ENCODE measurements at places on chromosomes 7 and 10. TPM values are rescaled to one million over a fixed set of nuclear protein-coding genes. Genes with fewer than 3 reads are reported as not detected.
A peak's percentile ranks its signal among the peaks of the same experiment; 100 is the strongest.

DNA sequence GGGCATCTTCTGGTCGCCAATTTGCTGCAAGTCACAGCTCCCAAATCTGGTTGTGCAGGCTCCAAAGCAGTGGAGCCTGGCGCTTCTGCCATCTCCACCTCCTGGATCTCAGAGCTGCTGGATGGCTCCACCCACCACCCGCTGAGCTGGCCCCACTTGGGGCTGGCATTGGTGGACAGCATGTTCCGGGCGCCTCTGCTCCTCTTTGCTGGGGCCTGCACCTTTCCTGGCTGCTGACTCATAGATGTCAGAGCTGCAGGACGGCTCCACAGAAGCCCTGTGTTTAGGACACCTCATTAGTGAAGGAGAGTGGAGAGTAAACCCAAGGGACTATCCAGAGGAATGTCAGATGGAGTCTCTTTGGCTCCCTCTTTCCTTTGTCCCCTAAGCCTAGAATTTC, 27.4 kb downstream of the MAPK8 start:
- H3K4me1 ChIP-seq: no peaks in the 10 kb centered on the region
- H3K4me3 ChIP-seq: no peak overlapping the region

- no peaks in the 10 kb centered on the region for H3K27me3 ChIP-seq
- H3K27ac ChIP-seq: no peak overlapping the region
- DNase-seq: no peak
- no peak overlapping the region for H3K4me3 ChIP-seq
- peaks cover 5% of the 10 kb centered on the region for H3K4me1 ChIP-seq
- H3K36me3 ChIP-seq: no peaks in the 10 kb centered on the region
Measured at GRCh38 chr10:43980313-43980712, 331.6 kb upstream of the ZNF32 start.

- no peaks in the 10 kb centered on the region for H3K27me3 ChIP-seq
- H3K27ac ChIP-seq: no peak overlapping the region
- H3K4me1 ChIP-seq: no peaks in the 10 kb centered on the region
- no peak for DNase-seq
Measured at GRCh38 chr7:117672453-117672852, 192.6 kb downstream of the CFTR start.

DNA sequence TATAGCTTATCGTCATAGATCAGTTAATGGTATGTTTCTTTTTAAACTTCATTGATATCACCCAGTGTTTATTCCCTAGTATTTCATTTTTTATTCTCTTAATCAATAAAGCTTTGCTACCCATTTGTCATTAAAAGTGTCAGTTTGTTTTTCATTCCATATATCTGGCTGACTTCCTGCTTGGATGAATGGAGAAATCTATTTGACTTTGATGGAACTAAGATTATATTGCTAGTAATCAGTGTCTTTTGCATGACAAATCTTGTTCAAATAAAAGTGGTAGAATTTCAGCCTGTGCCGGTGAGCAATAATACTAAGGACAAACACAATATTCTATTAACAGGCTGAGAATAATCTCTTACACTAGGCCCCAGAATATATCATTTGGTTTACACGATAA, 203.3 kb downstream of the SEC23IP start:
- no peaks in the 10 kb centered on the region for H3K36me3 ChIP-seq
- no peak for DNase-seq
- no peak overlapping the region for H3K27ac ChIP-seq
- no peaks in the 10 kb centered on the region for H3K4me1 ChIP-seq
- H3K27me3 ChIP-seq: no peaks in the 10 kb centered on the region

DNA sequence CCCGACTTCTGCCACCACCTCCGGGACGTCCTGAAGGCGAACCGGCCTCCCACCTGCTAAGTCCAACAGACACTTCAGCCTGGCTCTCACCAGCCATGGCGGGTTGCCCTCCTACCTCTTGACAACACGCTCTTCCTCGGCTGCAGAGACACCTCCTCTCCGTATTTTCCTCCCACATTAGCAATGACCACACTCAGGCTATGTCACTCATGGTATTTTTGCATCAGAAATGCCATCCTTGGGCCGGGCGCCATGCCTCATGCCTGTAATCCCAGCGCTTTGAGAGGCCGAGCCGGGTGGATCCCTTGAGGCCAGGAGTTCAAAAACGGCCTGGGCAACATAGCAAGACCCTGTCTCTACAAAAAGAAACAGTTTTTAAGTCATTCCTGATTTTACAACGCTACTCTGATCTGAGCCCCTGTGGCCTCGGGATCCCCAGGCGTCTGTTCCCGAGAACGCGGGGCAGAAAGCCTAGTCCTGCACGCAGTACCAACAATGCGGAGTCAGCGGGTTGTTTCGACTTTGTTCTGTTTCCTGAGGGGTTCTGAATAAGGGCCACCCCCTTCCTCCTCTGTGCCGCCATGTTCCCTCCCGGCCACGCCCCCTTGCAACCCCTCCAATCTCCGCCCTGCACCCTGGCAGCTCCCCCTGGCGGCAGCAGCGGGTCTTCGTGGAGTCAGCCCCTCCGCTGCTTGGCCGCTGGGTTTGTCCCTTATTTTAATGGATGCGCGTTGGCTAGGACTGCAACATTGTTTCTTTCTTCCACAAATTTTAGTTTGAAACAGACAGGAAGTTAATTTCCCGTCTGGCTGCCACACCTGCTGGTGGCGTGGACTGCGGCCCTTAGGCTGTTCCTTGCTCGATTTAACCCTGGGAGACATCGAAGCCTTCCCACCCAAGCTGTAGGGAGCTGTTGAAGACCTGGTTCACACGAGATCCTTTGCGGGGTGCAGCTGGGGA, 9.7 kb upstream of the ZFAND2A start:
- DNase-seq: peak; percentile 90
- peak overlapping the region; percentile 21 for H3K4me3 ChIP-seq
- no peaks in the 10 kb centered on the region for H3K27me3 ChIP-seq
- peaks cover 3% of the 10 kb centered on the region for H3K4me1 ChIP-seq
- H3K27ac ChIP-seq: peak overlapping the region; percentile 16

DNA sequence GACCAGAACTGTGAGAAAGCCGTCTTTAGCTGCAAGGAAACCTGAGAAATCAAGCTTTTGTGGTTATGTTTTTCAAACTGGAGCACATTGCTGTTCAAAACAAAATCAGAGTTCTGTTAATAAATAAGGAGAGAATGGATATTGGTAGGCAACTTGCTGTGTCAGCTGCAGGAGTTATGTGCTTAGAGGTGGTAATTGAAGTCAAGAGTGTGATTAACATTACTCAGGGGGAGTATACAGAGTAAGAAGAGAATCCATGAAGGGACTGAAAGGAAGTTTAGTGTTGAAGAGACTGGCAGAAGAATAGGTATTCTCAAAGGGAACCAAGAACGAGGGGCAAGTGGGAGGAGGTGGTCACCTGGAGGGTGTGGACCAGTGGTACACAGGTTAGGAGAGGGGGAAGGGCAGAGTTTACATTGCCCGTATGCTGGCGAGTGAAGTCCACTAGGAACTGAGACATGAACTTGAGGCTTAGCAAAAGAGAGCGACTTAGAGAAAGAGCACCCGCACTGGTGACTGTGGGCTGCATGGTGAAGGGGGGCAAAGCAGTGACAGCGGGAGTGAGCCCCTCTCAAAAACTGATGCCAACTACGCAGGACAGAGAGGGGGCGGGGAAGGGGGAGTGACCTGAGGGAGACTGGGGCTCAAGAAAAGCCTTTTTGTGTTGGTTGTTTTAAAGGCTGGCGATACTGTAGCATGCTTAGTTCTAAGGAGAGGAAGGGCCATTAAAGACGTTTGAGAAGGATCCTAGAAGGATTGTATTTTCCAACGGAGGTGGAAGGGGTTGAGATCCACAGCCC, 80.0 kb downstream of the SDK1 start:
- no peaks in the 10 kb centered on the region for H3K36me3 ChIP-seq
- no peaks in the 10 kb centered on the region for H3K27me3 ChIP-seq
- no peak overlapping the region for H3K4me3 ChIP-seq
- no peaks in the 10 kb centered on the region for H3K4me1 ChIP-seq

The C1QL3 gene
- total RNA-seq: not detected

The OIT3 gene
- not detected for total RNA-seq

The OPN4 gene
- total RNA-seq: not detected

The PRLHR gene
- not detected for total RNA-seq

The TCTN3 gene
- 40.4 TPM for total RNA-seq
